ENCODE measurements at places on chromosomes 6 and 20.

DNA sequence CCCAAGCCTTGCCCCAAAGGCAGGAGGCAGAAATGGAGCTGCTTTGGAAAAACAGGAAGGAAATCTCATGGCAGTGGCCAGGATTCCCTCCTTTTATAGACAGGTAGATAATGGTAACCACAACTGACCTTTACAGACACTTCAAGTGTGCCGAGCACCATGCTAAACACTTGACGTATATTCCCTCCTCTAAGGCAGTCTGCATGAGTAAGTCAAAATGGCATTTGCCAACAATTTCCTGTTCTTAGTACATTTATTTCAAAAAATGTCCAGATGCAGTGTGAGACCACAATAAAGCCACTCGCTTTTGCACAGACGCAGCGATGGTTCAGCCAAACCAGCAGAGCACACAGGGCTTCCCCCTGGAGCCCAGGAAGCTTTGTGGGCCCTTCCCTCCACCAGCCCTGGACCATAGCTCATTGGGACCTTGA is 16.5 kb upstream of the GPR6 start:
- no peak for DNase-seq

DNA sequence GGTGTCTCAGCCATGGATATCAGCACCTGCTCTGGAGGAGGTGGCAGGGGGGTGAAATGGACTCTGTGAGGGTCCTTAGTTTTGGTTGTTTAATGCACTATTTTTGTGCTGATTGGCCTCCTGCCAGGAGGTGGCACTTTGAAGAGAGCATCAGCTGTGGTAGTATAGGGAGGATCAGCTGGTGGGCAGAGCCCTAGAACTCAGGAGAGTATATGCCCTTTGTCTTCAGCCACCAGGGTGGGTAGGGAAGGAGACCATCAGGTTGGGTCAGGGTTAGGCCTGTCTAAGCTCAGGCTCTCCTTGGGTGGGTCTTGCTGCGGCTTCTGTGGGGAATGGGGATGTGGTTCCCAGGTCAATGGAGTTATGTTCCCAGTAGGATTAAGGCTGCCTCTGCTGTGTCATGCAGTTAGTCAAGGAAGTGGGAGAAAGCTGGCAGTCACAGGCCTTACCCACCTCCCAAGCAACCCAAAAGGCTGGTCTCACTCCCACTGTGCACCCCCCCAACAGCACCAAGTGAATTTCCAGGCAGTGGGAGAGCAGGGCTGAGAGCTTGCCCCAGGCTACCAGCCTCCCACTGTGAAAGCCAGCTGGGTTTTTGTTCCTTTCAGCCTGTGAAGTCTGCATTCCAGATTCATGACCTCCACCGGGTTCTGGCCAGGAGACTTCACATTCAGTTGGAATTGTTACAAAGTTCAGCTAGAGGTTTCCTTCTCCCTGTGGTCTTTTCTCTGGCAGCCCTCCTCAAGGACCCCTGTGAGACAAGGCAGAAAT is 5.7 kb upstream of the OSTM1 start:
- DNase-seq, result no peak

GRCh38 chr6:45592991-45593390 is 215.3 kb upstream of the SUPT3H start:
- DNase-seq, result no peak

- DNase-seq, result no peak
Observed at GRCh38 chr20:21498635-21499034, 15.2 kb downstream of the NKX2-2 start.

GRCh38 chr6:166446567-166447065 is 63.9 kb upstream of the MPC1 start:
- no peak for DNase-seq

DNA sequence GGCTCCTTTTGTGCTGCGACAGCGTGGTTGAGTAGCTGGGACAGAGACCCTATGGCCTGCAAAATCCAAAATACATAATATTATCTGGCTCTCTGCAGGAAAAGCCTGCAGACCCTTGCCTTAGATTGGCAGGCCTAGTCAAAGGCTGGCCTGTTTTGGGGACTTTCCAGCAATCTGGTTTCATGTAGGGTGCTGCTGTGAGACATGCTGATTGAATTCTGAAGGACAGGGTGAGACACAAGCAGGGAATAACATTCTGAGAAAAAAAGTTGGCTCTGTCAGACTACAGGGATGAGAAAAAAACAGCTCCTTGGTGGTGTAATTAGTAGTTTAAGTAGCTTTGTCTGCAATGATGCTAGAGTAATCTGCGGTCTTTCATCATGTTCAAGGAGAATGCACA is 402.7 kb upstream of the AGPAT4 start:
- no peak for DNase-seq

DNA sequence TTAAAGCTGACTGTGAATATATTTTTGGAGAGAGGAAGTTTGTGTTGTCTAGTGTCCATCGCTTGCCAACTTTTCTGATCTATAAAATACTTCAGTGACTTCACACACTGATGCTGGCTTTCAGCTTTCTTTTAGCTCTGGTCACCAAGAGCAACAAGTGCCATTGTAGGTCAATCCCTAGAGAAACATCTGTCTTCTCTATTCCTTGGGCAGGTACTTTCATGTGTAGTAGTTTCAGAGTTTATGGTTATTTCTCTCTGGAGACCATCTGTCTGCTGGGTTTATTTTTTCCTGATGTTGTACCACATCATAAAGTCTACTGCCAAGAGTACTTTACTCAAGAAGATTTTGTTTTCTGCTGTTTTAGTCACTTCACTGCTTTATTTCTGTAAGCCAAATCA is 249.9 kb downstream of the KHDC1L start:
- no peak for DNase-seq

DNA sequence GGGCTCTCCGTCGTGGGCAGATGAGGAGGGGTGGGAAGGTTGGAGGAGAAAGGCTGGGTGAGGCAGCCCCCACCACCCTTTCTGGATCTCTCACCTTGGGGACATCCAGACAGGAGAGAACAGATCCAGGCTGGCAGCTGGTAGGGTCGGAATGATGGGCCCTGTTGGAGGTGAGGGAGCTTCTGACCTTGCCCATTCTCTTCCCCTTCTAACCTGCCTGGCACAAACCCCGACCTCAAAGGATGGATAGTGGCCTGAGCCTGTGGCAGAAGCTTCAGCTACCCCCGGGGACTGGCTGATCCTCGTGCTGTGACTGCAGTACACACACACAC is 6.0 kb upstream of the NPBWR2 start:
- DNase-seq, result no peak

GRCh38 chr6:39350723-39351505 is 28.4 kb upstream of the KCNK16 start:
- no peak for DNase-seq

GRCh38 chr6:89045576-89045975 is 35.0 kb upstream of the PNRC1 start:
- no peak for DNase-seq

GRCh38 chr6:33622456-33623431 is 1.6 kb downstream of the ITPR3 start:
- no peak for DNase-seq

DNA sequence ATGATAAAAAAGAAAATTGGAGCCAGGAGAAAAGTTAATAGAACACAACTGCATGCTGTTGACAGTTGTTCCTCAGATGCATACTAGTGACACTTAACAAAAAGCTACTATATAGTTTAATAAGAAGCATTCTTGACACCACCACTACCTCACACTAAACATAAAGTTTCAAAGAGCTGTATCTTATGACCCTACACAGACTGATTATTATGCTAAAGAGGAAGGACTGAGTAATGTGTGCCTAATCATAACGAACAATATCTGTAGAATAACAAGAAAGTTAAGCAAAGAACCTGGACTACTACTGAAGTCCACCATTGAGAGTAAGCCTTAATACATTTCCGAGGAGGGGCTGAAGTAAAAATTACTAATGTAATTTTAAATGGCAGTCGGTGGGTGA is 99.8 kb downstream of the IRAK1BP1 start:
- DNase-seq, result no peak

DNA sequence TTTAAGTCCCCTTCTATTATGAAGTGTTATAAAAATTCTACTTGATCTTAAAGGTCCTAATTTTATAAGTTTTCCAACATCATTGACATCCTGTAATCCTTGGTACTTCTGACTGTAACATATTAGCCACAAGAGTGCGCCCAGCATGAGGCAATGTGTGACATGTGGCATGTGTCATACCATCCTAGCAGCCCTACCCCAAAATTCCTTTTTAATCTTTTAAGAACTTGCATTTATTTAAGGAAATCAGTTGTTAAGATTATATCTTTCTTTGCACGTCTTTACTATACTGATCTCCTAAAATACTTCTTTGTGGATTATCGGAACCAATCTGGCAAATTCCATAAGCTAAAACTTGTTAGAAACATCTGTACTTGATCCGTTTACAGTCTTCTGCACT is 167.1 kb upstream of the SLC24A3 start:
- no peak for DNase-seq

DNA sequence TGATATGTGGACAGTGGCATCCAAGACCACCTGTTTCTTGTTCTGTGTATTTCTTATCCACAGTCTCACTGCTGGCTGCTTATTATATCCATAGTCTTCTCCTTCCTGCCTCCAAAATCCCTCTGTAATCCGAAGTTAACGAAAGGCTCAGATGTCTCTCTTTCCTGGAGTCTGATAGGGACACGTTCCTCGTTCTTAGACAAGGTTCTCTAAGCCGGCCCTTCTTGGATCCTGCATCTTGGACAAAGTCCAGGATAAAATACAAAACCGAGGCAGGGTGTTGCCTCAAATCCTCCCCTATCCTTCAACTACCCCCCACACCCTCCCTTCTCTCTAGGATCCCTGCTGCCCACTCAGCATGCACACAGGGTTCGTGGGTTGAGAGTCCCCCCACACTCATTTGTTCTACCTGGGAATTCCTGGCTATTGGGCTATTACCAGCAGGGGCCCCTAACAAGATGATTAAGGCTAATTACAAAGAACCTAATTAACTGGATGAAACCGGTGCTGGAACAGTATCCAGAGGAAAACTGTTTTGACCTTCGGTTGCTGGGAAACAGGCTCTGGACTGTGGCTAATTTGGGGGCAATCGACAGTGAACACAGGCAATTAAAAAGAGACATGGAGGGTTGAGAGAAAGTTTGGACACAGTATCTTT is 32.7 kb upstream of the MRPS10 start:
- no peak for DNase-seq

- DNase-seq, result no peak
Observed at GRCh38 chr20:19944772-19945459, 72.2 kb upstream of the NAA20 start.

GRCh38 chr6:33633462-33634158 is 12.5 kb downstream of the ITPR3 start:
- peak; percentile 8 for DNase-seq

GRCh38 chr20:47150403-47151152 is 205.9 kb downstream of the ZMYND8 start:
- DNase-seq, result no peak

- no peak for DNase-seq
Observed at GRCh38 chr20:48614593-48615274, 213.1 kb downstream of the PREX1 start.

- DNase-seq, result no peak
Observed at GRCh38 chr6:2976060-2976459, 4.7 kb upstream of the SERPINB6 start.

DNA sequence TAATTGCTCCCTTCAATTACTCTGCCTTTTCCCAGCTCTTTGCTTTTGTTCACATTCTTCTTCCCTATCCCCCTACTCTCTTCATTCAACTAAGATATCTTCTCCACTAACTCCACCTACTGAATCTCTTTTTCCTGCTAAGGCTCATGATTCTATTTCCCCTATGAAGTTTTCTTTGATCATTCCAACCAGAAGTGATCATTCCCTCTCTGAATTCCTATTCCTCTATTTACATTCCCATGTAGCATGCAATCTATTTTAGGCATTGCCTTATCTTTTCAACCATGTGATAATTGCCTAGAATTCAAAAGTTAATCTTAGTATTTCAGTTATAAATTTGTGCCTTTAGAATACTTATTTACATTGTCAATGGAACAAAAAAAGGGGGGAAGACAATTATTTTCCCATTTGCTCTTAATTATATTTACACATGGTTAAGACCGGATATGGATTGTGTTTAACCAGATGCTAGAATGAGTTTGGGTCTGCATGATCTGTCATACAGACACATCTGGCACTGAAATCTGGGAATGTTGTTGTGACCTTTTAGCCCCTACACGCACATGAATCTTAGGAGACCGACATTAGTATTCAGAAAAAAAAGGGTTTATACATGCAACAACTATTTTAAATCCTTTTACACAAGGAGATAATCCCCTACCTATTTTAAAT is 20.8 kb downstream of the MOXD1 start:
- no peak for DNase-seq

DNA sequence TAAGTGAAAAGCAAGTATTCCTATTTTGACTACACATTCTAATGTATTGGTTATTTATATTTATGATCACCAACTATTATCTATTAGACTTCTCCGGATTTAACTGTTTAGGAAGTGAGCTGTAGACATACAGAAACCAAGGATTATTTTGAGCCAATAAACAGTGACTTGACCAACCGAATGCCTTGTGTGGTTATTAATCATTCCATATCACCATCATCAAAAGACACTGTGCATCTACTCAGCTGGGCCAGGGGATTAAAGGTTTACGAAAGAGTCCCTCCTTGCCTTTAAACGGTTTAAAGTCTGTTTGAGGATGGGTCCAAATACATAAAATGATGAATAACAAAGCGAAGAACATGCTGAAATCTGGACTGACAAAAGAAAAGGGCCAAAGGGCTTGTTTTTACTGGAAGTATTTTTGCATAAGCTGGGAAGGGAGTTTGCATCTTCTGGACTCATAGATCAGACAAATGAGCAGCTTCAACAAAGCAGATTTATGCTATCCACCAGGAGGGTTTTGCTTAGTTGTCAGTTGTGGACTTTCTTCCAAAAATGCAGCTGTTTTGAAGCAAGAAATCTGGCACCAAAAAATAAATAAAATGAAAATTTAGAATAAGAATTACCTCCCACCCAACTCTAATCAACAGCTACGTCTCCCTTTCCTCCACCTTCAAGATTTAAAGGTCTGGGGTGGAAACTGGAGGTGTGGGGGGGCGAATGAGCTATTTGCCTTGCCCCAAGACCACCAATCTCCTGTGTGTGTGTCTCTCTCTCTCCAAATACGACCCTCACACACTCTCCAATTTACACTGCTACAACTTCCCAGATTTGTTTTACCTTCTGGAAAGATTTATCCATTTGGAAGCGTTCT is 33.6 kb upstream of the ID4 start:
- no peak for DNase-seq

- DNase-seq, result no peak
Observed at GRCh38 chr6:12608874-12609273, 107.7 kb upstream of the PHACTR1 start.

DNA sequence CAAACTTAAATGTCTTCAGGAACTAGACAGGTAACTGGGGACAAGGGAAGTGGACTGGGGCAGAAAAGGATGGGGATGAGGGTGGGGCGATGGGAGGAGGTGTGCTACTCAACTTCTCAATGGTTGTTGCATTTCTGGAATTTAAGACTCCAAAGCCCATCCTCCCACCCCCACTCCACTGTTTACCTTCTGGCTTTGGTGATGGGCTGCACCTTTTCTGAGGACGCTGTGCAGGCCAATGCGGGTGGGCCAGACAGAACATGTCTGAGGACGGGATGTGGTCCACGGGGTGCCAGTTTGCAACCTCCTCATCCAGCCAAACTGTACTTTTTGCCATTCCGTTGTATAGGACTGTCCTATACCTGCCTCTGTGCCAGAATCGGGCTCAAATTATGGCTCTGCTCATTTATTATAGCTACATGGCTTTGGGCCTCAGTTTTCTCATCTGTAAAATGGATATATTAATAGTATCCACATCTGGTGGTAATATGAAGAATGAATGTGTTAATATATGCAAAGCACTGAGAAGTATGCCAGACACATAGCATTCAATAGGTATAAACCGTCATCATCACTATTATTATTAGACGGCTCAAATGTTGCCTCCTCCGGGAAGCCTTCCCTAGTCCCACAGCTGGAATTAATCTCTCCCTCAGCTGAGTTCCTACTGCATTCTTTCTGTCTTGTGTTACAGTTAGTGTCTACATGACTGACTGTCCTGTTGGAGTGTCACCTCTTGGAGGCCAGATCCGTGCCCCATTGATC is 31.0 kb upstream of the VEGFA start:
- DNase-seq, result no peak
